ENCODE measurements at places on chromosomes 5 and 9. TPM values are rescaled to one million over a fixed set of nuclear protein-coding genes. Genes with fewer than 3 reads are reported as not detected.

Gene CD180
- 0.12 TPM for polyA plus RNA-seq

Gene ANKRD33B
- 0.55 TPM for polyA plus RNA-seq

Gene ST8SIA4
- 0.36 TPM for polyA plus RNA-seq

Gene PCDHGB2
- 0.39 TPM for polyA plus RNA-seq

Gene TAS2R1
- polyA plus RNA-seq: not detected

Gene IFNA4
- not detected for polyA plus RNA-seq
